HL-60 (cell line): ENCODE measurements at places on chromosomes 3 and 15.

DNA sequence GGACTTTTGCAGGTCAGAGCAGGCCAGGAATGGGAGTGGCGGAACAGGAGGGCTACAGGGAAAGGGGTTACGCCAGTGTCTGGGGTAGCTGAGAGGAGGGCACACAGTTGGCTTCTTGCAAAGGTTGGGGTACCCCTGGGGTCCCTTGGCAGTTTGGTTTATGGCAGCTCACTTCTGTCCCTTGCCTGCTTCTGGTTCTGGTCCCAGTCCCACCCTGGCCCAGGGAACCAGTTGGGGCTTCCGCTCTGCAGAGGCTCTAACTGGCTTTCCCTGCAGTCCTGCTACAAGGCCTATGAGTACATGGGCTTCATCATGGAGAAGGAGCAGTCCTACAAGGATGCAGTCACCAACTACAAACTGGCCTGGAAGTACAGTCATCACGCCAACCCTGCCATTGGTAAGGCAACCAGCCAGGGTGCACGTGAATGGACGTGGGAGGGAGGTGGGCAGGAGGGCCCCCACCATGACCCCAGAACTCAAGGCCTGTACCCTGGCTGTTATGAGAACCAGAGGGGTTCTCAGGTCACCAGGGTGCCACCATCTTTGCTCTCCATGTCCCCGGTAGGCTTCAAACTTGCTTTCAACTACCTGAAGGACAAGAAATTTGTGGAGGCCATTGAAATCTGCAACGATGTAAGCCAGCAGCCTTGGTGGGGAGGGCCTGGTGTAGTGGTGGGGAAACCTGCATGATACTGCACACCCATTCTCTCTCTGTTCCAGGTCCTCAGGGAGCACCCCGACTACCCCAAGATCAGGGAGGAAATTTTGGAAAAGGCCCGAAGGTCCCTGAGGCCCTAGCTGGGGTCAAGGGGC is 15.2 kb downstream of the CSRNP1 start:
- no peak for DNase-seq

GRCh38 chr3:182737825-182738224 is 55.5 kb upstream of the ATP11B start:
- no peak for DNase-seq

DNA sequence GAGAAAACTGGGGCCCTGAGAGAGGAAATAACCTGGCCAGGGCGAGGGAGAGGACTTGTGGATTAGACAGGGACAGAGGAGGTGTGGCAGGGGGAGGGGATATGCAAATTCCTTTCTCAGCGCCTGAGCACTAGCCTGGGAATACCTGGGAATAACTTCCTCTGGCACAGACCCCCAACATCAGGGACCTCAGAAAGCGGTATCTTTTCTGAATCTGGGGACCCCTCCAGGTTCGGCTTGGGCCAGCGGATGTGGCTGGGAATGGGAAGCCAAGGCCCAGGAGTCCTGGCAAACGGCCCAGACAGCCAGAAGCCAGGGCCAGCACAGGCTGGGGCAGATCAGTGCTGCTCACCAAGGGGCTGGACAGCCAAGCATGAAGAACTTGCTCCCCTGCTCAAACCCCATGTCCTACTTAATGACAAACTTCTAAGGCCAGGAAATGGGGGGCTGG is 9.2 kb upstream of the ACSBG1 start:
- DNase-seq, result no peak

GRCh38 chr3:183472155-183472554 is 43.7 kb upstream of the MCF2L2 start:
- no peak for DNase-seq

DNA sequence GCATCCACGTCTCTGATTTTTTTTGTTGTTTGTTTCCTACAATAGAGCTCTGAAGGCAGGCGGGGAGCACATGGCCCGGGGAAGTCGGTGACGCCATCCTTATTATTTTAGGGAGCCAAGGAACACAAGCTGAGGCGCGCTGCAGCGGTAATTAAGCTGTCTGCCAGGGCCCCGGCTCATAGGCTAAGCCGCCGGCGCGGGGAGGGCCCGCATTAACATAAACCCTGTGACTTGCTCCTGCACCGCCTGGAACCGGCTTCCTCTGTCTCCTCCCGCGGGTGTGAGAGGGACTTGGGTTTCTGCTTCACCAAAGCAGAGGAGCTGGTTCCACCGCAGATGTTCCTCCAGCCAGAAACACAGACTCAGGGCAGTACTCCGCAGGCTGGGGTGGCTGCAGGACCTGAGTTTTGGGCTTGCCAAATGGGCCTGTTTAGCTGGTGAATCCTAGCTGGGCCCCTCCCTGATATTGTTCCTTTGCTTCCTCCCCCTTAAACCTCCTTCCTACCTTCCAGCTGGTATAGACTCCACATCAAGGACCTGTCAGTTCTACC is 25.3 kb downstream of the ANP32A start:
- peak; percentile 92 for DNase-seq

DNA sequence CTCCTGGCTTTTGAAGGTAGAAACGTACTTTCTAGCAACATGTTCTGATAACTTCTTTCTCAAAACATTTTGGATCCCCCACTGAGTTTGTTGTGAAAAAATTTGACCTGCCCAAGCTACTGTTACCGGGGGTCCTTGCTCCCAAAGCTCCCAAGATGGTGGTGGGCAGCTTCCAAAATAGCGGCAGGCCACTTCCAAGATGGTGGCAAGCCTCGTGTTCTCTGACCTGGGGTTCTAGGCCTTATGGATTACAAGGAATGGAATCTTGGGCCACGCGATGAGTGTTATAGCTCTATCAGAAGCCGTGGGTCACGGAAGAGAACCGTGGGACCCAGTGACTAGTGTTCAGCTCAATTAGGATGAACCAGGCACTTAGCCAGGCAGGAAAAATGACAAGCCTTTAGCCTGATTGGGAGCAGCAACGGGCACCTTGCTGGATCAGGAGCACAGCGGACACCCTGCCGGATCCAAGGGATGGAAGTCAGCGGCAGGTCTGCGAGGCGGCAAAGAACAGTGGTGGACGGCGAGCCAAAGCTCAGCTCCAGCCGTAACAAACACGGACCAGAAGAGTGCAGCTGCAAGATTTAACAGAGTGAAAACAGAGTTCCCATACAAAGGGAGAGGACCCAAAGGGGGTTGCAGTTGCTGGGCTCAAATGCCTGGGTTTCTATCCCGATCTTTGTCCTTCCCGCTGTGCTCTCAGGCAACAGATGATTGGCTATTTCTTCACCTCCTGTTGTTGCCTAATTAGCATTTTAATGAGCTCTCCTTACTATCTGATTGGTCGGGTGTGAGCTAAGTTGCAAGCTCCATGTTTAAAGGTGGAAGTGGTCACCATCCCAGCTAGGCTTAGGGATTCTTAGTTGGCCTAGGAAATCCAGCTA is 133.3 kb downstream of the WDR72 start:
- DNase-seq, result no peak
